ENCODE measurements at places on chromosomes 7 and 10. TPM values are rescaled to one million over a fixed set of nuclear protein-coding genes. Genes with fewer than 3 reads are reported as not detected.

GRCh38 chr7:49840751-49841405 lies 67.4 kb downstream of the VWC2 start:
- H3K4me3 ChIP-seq = no peak overlapping the region
- H3K4me1 ChIP-seq = no peaks in the 10 kb centered on the region
- no peak for DNase-seq
- H3K27me3 ChIP-seq = no peaks in the 10 kb centered on the region
- no peak overlapping the region for H3K27ac ChIP-seq

DNA sequence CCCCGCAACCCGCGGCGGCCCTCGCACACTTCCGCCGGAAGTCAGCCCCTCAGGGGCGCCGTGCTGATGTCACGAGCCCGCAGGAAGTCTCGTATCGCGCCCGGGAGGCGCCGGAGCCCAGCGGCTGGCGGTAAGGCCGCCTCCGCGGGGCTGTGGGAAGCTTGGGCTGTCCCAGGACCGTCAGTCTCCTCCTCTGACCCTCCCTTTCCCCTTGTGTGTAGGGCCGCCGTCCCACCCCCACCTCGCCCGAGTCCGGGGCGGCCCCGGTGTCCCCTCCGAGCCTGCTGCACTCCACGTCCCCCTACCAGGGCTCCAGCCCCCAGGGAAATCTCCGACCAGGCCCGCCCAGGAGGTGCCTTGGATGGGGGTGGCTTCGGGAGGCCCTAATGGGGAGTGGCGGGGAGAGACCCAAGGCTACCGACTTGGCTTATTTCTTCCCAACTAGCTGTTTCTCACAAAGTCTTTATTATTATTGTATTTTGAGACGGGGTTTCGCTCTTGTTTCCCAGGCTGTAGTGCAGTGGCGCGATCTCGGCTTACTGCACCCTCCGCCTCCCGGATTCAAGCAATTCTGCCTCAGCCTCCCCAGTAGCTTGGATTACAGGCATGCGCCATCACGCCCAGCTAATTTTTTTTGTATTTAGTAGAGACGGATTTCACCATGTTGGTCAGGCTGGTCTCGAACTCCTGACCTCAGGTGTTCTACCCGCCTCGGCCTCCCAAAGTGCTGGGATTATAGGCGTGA lies at the start of gene ZDHHC4:
ZDHHC4 (plus strand) TSS at position 86 of the 745 bp plus-strand sequence. CDS start 3,108 bp downstream, outside the sequence.
- H3K4me3 ChIP-seq = peak within 1 kb of the TSS; percentile 84
- peaks cover 16% of the 10 kb centered on the region for H3K4me1 ChIP-seq

DNA sequence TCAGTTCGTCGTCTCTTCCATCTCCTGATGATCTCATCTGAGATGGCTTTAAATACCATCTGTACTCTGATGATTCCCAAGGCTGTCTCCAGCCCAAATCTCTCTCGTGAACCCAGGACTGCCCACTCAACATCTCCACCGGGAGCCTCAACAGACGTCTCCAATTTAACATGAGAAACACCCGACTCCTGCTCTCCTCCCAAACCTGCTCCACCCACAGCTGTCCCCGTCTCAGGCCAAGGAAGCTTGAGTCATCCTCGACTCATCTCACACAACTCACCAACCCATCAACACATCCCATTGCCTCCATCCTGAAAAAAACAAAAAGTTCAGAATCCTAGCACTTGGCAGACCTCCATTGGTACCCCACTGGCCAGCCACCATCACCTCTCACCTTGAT lies 29.7 kb upstream of the CALN1 start:
- no peak overlapping the region for H3K27ac ChIP-seq
- no peak for DNase-seq
- no peak overlapping the region for H3K4me3 ChIP-seq
- no peaks in the 10 kb centered on the region for H3K4me1 ChIP-seq
- H3K36me3 ChIP-seq = no peaks in the 10 kb centered on the region

DNA sequence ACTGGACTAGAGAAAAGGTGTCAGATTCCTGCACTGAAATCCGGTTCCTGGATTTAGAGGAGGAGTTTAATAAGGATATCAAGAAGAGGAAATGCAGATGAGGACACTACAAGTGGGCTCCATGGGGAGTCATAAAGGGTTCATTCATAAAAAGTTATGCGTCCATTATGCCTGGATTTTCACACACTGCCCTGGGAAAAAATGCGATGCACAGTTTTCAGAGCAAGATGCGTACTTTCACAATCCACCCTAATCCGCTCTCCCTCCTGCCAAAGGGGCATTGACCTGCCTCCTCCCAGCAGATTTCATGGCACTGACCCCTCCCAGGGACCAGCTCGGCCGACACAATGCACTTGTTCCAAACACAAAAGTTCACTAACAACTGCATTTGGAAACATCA lies 42.2 kb upstream of the OPALIN start:
- no peak overlapping the region for H3K27ac ChIP-seq
- no peaks in the 10 kb centered on the region for H3K36me3 ChIP-seq
- H3K27me3 ChIP-seq = peaks cover 17% of the 10 kb centered on the region
- no peak for DNase-seq

DNA sequence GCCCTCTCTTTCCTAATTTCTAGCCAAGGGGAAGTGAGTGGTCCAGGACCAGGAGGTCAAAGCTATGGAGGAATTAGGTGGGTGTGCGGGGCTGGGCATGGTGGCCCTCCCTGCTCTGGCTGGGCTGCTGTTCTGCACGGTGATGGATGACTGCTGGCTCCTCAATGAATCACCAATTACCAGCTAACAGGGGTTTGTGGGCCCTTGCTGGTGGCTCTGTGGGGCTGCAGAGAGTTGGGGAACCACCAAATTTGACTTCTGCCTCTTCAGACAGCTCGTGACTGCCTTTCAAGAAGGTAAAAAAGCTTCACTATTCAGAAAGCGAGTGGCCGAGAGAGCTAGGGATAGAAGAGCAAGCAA lies 35.0 kb upstream of the HABP2 start:
- H3K27ac ChIP-seq = no peak overlapping the region
- DNase-seq = no peak
- H3K36me3 ChIP-seq = no peaks in the 10 kb centered on the region
- peaks cover 18% of the 10 kb centered on the region for H3K27me3 ChIP-seq
- no peak overlapping the region for H3K4me3 ChIP-seq
- H3K4me1 ChIP-seq = no peaks in the 10 kb centered on the region

- DNase-seq = peak; percentile 47
- H3K27me3 ChIP-seq = no peaks in the 10 kb centered on the region
- peaks cover 60% of the 10 kb centered on the region for H3K4me1 ChIP-seq
- no peak overlapping the region for H3K4me3 ChIP-seq
- H3K27ac ChIP-seq = no peak overlapping the region
- peaks cover 2% of the 10 kb centered on the region for H3K36me3 ChIP-seq
Observed at GRCh38 chr7:36283711-36284130, 105.9 kb upstream of the ANLN start.

- no peak overlapping the region for H3K4me3 ChIP-seq
- H3K36me3 ChIP-seq = no peaks in the 10 kb centered on the region
- no peak overlapping the region for H3K27ac ChIP-seq
Observed at GRCh38 chr7:29329686-29330085, 135.1 kb downstream of the CHN2 start.

- no peak overlapping the region for H3K27ac ChIP-seq
- DNase-seq = no peak
- H3K4me1 ChIP-seq = no peaks in the 10 kb centered on the region
- no peaks in the 10 kb centered on the region for H3K36me3 ChIP-seq
- no peak overlapping the region for H3K4me3 ChIP-seq
Observed at GRCh38 chr7:70986297-70986696, 145.6 kb upstream of the GALNT17 start.

- H3K27ac ChIP-seq = no peak overlapping the region
- H3K4me1 ChIP-seq = no peaks in the 10 kb centered on the region
- H3K4me3 ChIP-seq = no peak overlapping the region
Observed at GRCh38 chr7:112497481-112497880, 16.7 kb downstream of the LSMEM1 start.

DNA sequence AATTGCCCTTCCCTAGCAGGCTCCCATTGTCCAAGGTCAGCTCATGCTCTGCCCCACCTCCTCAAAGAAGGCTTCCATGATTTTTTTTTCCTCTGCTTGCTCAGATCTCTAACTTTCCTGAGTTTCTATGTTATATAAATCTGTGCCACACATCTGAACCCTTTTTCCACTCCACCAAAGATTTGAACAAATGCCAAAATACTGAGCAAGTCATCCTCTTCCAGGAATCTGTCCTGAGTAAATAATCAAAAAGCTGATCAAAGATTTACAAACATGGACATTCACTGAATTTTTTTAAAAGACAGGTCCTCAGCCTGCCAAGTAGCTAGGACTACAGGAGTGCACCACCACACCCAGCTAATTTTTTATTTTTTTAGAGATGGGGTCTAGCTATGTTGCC lies 102.8 kb upstream of the ARID5B start:
- DNase-seq = no peak
- no peak overlapping the region for H3K4me3 ChIP-seq
- H3K27me3 ChIP-seq = no peaks in the 10 kb centered on the region
- H3K4me1 ChIP-seq = no peaks in the 10 kb centered on the region

- DNase-seq = no peak
- H3K27ac ChIP-seq = no peak overlapping the region
- H3K27me3 ChIP-seq = peaks cover 3% of the 10 kb centered on the region
- peaks cover 15% of the 10 kb centered on the region for H3K4me1 ChIP-seq
- no peaks in the 10 kb centered on the region for H3K36me3 ChIP-seq
- H3K4me3 ChIP-seq = no peak overlapping the region
Observed at GRCh38 chr7:2629746-2630681, 1.8 kb upstream of the TTYH3 start.

GRCh38 chr7:143426479-143427142 lies 16.6 kb upstream of the TAS2R60 start:
- no peak overlapping the region for H3K4me3 ChIP-seq
- no peak for DNase-seq
- peaks cover 5% of the 10 kb centered on the region for H3K4me1 ChIP-seq
- H3K27ac ChIP-seq = no peak overlapping the region

Gene ACBD7
- total RNA-seq = 1.9 TPM

Gene WEE2
- not detected for total RNA-seq

Gene ZPBP
- total RNA-seq = not detected

Gene SKIDA1
- total RNA-seq = 0.07 TPM

Gene PLEKHS1
- not detected for total RNA-seq

Gene NCF1
- total RNA-seq = 0.73 TPM

Gene PLPP4
- not detected for total RNA-seq

Gene BAIAP2L1
- 4.5 TPM for total RNA-seq

Data from activated CD4-positive, alpha-beta memory T cell treated with anti-CD3 and anti-CD28 coated beads for 36 hours (primary cell).